Activated naive CD8-positive, alpha-beta T cell treated with anti-CD3 and anti-CD28 coated beads, Interleukin-2, amount 50 U/mL, for 24 hours (primary cell): ENCODE measurements at places on chromosomes 5 and 9.

DNA sequence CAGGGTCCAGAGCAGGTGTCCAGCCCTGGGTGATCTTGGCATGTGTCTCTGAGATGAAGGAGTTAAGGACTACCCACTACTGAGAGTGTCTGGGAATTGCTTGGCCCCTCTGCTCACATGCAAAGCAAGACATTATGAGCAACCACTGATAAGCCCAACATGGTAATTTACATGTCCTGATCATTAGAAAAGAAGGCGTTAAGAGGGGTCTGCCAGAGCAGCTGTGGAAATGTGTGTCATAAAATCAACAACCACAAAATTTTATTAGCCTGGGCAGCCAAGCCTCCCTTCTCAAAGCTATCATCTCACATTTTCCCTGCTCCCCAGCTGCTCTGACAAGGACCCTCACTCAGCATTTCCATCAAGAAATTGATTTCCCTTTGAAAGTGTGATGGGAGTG lies 351.0 kb downstream of the SPOCK1 start:
- DNase-seq = no peak

GRCh38 chr5:168818558-168818957 lies 239.4 kb upstream of the PANK3 start:
- DNase-seq = no peak

GRCh38 chr9:87513161-87513560 lies 15.5 kb downstream of the DAPK1 start:
- DNase-seq = no peak

GRCh38 chr9:18068900-18069299 lies 405.1 kb upstream of the ADAMTSL1 start:
- no peak for DNase-seq

DNA sequence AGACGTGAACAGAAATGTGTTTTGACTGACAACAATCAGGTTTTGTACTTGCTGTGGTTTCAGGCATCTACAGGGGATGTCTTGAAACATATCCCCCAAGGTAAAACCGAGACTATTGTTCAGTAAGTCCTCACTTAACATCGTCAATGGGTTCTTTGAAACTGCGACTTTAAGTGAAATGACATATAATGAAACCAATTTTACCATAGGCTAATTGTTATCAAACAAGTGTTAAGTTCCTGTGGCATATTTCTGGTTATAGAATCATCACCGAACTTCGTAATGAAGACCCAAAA lies 16.4 kb upstream of the OMD start:
- no peak for DNase-seq

DNA sequence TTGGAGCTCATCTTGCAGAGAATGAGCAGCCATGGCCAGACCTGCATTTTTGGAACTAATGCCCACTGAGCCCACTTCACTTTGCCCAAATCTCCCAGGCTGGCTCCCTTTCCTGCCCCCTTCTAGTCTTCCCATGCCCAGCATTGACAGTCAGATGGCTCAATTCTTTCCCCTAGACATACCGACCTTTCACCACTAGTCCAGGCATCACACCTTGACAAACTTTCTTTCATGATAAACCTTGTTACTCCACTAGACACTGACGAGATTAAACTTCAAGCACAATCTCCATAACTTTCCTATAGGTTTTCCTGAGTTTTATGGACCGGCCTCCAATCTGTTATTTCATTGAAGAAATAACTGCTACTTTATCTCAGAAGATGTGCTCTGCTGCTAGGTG lies 47.8 kb upstream of the RAI14 start:
- no peak for DNase-seq

- DNase-seq = no peak
These were observed 157.7 kb downstream of the SLF1 start for GRCh38 chr5:94776167-94776566.

- no peak for DNase-seq
These were observed 311.5 kb upstream of the MPDZ start for GRCh38 chr9:13590996-13591395.

- no peak for DNase-seq
These were observed 40.7 kb downstream of the PFDN1 start for GRCh38 chr5:140262221-140262620.

GRCh38 chr5:14744296-14745187 lies 80.0 kb downstream of the OTULIN start:
- DNase-seq = no peak

GRCh38 chr9:135198144-135198543 lies 110.7 kb downstream of the OLFM1 start:
- no peak for DNase-seq

- DNase-seq = no peak
These were observed 28.5 kb upstream of the PUM3 start for GRCh38 chr9:2872250-2872930.

- DNase-seq = no peak
These were observed 285.2 kb upstream of the SEMA6A start for GRCh38 chr5:116859666-116860320.

DNA sequence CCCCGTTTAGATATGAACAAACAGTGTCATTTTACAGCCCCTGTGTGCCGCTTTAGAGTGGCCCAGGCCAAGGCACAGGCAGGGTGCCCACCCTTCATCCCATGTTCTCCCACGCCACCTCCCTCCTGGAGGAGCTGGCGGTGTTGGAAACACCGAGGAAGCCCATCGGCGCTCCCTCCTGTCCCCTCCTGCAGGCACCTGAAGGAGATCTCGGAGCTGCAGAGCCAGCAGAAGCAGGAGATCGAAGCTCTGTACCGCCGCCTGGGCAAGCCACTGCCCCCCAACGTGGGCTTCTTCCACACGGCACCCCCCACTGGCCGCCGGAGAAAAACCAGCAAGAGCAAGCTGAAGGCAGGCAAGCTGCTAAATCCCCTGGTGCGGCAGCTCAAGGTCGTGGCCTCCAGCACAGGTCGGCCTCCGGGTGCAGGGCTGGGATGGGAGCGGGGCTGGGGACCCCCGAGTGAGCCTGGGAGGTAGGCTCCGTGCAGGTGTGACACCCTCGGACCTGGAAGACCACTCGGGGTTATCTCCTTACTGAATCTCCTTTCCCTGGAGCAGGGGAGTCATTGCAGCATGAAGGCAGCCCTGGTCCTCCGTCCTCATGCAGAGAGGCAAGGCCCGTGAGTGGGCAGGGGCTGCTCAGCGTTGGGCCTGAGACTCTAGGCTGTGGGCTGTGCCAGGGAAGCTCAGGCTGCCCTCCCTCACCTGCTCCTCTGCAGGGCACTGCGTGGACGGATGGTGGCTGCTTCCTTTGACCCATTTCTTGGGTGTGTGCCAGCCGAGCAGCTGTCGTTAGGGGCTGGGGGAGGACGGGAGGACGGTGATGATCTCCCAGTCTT lies 113.9 kb downstream of the WNK2 start:
- DNase-seq = no peak
